ENCODE measurements at places on chromosomes 1 and 21.

DNA sequence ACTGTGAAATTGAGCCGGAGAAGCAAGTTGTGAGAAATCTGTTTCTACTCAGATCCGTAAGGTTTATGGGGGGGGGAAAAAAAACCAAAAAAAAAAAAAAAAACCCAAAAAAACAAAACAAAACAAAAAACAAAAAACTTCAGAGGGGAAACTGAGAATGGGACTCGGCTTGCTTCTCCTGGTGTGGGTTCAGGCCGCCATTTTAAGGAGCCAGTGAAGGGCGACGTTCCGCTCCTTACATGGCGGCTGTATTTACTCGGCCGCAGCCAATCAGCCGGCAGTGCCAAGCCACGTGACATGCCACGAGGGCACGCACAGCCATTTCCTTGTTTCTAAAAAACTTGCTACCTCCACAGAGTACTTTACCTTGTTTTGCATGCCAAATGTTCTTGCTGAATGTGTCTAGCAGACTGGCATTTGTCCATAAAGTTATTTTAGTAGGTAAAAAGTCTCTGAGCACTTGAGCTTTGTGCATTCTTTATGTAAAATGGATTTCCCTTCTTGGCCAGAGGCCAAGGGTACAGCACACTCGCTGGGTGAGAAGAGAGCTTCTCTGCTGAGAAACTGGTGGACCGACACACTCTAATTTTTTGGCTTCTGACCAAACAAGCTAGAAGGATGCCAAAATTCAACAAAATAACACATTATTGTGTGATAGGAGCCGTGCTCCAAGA is 101.8 kb downstream of the NFIA start:
- no peak for DNase-seq

- no peak for DNase-seq
Observed at GRCh38 chr1:210231846-210232510, 618 bp upstream of the SERTAD4 start.

DNA sequence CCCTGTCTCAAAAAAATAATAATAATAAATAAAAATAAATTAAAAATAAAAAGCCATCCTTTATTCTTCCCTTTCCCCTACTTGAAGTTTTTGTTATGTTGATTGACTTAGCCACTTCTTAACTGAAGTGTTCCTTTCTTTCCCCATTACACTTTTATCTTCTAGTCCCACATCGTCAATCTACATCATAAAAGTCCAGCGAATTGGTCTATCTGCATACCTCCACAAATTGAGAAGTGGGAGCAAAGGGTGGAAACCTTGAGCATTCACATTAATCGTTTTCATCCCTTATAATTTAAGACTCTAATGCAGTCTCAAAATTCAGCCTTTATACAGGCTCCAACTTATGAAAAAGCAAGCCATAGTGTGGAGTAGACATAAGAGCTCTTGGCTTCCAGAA is 6.5 kb upstream of the ZYG11A start:
- no peak for DNase-seq

DNA sequence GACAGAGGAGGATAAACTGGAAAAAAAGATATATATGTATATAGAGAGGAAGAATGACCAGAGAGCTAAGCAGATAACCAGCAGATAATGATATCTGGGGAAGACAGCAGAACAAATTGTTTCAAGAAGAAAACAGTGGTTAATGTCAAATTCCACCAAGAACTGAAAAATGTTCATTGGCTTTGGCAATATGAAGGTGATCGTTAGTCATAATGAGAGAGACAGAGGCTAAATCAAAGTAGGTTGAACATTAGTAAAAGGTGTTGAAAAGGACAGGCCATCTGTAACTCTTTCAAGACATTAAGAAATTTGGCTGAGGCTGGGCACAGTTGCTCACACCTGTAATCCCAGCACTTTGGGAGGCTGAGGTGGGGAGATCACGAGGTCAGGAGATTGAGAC is 25.3 kb upstream of the CR2 start:
- no peak for DNase-seq

- DNase-seq: no peak
Observed at GRCh38 chr1:224739997-224740684, 124.0 kb downstream of the CNIH3 start.

DNA sequence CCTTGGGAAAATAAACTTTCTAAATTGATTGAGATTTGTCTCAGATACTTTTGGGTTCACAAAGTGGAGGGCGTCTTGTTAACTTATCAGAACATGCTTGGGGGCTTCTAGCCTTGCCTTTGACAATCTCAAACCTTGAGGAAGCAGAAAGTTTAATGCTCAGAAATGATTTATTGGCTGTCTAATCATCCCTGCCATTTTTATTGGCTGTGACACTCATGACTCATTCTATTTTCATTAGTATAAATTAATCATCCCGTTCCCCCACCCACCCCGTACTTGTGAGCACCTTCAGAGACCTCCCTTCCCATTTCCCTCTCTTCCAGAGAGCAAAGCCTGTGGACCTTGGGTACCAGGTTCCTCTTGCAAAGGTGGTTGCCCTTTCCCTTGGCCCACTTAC is 87.1 kb downstream of the FGGY start:
- DNase-seq: no peak

DNA sequence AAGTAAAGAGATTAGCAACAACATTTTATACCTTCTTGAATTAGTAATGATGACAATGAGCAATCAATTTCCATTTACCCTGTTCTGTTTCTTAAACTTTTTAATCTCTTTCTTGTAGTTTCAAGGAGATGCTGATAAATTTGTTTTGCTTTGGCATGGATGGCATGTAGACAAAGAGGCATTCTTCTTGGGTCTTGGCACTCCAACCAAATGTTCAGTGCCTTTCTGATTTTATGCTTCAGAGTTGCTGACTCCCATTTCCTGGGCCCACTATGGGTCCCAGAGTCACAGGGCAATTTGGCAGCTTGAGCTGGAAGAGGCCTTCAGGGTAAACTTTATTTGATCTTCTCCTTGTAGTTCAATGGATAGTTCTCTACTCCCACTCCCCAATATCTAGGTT is 42.1 kb upstream of the OSBPL9 start:
- DNase-seq: no peak

GRCh38 chr1:237911911-237912310 is 21.2 kb upstream of the ZP4 start:
- no peak for DNase-seq

- no peak for DNase-seq
Observed at GRCh38 chr1:219763321-219763720, 150.4 kb upstream of the ZC3H11B start.

GRCh38 chr21:41929248-41929647 is 24.6 kb downstream of the C2CD2 start:
- DNase-seq: no peak

GRCh38 chr1:214510477-214510876 is 40.9 kb downstream of the PTPN14 start:
- DNase-seq: no peak

DNA sequence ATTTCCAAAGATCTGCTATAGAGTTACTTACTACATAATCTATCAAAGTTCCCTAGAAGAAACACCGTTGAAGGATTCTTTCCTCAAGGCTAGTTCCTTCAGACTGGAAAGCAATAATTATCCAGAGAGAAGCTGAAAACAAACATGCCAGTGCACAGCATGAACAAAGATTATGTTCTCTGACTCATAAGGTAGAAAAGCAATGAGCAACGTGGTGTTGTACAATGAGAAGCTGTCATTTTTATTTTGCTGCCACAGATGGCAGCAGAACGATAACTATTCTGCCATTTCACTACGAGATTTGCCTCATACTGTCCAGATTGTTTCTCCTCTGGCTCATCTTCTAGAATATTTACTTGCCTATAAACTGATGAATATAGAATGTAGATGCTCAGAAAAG is 10.7 kb downstream of the EXTL2 start:
- DNase-seq: no peak

DNA sequence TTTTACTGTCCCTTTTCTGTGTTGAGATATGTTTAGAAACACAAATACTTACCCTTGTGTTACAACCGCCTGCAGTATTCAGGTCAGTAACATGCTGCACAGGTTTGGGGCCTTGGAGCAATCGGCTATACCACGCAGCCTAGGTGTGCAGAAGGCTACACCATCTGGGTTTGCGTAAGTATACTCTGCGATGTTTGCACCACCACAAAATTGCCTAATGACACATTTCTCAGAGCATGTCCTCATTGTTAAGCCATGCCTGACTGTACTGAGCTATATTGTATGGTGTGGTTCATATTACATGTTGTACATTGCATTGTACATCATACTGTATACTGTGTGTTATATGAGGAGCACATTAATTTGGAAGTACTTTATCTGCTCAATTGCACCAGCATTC is 247.4 kb downstream of the RHOU start:
- no peak for DNase-seq

GRCh38 chr1:244710474-244711062 is 57.6 kb downstream of the DESI2 start:
- no peak for DNase-seq

- no peak for DNase-seq
Observed at GRCh38 chr21:33552093-33552998, 9.5 kb downstream of the SON start.

DNA sequence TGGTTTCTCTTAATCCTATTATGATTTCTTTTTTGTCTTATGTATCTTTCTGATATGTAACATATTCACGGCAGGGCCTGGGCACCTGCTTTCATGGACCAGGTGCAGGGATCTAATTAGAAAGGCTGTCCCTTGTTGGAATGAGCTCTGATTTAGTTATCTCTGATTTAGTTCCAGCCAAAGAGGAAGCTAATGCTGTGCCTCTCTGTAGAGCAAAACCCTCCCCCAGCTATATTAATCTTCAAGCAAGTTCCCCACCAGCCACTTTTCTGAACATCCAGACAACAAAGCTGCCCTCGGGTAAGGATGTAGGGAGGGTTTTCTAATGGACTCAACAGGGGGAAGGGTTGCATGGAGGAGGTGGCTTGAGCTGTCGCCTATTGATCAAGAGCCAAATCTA is 6.1 kb downstream of the TSACC start:
- no peak for DNase-seq

GRCh38 chr1:202084791-202085681 is 37.7 kb upstream of the GPR37L1 start:
- DNase-seq: no peak

DNA sequence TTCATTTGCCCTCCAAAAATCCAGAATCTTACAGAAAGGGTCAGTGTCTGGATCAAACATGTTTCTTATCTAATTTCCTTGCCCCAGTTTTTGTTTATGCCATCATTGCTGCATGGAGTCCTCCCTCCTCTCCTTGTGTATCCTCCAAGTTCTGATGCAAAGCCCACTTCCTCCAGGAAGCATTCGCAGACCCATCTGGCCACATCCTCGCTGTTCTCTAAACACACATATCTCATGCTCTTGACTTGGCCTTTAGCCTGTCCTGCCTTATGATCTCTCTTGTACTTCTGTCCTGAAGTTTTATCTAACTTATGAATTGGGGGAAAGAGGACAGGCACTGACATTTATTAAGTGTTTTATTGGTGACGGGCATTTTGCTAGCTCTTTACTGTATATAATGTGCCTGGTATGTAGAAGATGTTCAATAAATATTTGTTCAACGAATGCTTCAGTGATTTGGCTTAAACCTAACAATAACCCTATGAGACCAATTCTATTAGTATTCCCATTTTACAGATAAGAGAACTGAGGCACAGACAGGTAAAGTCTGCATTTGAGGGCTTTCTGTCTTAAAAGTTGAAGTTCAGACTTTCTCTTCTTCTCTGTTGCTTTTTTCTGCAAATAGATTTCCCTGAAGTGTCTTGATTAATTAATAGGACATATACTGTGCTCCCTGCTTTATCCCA is 19.2 kb upstream of the ID3 start:
- no peak for DNase-seq

DNA sequence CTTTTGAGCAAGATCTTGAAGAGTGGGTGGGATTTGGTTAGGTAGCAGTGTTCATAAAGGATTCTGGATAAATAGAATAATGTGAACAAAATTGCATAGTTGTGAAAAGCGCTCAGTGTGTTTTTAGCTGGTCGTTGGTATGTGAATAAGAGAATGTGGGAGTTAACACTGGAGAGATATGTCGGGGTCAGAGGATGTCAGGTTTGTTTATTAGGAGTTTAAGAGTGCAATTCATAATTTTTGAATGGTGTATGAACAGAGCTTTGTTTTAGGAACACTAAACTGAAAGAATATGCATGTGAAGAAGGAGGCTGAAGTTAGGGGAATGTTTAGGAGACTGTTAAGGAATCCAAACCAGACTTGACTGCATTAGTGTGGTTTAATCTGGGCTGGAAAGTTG is 9.4 kb downstream of the USP16 start:
- DNase-seq: no peak

DNA sequence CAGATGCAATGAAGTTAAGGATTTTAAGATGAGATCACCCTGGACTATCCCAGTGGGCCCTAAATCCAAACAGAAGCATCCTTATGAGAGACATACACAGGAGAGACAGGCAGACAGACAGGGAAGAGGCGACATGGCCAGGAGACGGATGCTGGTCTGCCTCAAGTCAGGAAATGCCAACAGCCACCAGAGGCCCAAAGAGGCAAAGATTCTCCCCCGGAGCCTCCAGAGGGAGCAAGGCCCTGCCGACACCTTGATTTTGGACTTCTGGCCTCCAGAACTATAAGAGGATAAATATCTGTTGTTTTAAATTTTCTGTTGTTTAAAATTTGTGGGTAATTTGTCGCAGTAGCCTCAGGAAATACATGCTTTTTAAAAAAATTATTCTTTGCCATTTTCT is 116.4 kb downstream of the GLIS1 start:
- no peak for DNase-seq

DNA sequence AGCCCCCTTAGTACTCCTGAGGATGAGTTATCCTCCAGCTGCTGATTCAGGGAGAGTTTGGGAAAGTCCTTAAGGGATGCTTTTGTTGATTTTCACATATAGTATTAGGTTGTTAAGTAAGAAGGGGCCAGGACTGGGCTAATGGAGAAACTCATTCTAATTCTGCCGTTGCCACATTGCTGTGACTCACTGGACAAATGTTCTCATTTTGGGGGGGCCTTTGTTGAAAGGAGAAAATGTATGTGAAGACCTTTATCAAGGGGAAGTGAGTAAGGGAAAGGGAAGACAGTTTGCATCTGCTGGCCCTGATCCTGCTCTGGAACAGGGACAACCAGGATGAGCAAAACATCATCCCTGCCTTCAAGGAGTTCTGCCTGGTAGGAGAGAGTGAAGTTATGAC is 123.2 kb upstream of the FGGY start:
- DNase-seq: no peak

DNA sequence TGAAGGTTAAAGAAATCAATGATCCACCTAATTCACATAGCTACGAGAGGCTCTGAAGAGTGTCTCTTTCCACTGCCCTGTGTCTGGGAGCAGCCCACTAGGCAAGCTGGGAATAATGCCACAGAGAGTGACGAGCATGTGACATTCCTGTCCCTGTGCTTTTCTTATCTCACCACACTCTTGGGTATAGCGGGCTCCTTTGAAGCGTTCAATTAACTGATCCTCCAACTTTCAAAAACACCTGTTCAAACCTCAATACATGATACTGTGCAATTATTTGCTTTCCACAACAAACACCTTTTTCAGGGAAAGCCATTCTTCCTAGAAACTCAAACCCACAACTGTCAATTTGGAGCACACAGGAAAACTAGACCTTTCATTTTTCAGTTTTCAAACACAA is 43.4 kb downstream of the PLPP3 start:
- DNase-seq: no peak
